ENCODE measurements at places on chromosomes 2 and 18. TPM values are rescaled to one million over a fixed set of nuclear protein-coding genes. Genes with fewer than 3 reads are reported as not detected.

DNA sequence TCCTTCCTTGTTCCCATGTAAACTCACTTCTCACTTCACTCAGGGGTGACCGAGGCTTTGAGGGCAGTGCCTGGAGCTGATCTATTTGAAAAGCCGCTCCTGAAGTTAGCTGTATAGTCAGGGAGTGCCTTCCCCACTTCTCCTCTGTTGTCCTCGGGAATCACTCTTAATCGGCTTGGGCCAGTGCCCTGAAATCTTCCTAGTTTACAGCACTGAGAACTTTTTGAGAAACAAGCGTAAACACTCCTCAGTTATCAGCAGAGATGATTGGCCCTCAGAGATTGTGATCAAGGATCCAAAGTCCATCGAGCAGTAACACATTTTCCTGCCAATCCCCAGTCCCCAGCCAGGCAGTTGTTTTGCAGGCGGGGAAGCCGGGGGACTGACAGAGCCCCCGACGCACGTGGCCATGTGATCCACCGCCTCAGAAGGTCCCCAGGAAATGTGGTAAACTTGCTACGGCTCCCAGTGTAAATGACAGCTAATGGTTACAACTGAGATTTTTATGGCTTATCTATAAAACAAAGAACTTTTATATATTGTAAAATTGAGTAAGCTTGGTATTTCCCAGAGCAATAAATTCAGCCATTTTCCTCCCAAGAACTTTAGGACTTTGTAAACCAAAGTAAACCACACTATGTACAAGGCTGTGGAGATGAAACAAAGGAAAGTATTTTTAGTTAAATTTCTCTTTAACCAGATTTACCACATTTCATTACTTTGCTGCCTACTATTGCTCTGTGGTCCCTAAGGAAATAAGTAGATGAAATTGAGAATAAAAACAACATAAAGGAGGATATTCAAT, 53.5 kb downstream of the C18orf63 start:
- no peak overlapping the region for H3K27ac ChIP-seq
- H3K4me3 ChIP-seq, result no peak overlapping the region
- no peak for DNase-seq
- H3K36me3 ChIP-seq, result no peaks in the 10 kb centered on the region
- no peaks in the 10 kb centered on the region for H3K27me3 ChIP-seq
- H3K4me1 ChIP-seq, result peaks cover 4% of the 10 kb centered on the region

DNA sequence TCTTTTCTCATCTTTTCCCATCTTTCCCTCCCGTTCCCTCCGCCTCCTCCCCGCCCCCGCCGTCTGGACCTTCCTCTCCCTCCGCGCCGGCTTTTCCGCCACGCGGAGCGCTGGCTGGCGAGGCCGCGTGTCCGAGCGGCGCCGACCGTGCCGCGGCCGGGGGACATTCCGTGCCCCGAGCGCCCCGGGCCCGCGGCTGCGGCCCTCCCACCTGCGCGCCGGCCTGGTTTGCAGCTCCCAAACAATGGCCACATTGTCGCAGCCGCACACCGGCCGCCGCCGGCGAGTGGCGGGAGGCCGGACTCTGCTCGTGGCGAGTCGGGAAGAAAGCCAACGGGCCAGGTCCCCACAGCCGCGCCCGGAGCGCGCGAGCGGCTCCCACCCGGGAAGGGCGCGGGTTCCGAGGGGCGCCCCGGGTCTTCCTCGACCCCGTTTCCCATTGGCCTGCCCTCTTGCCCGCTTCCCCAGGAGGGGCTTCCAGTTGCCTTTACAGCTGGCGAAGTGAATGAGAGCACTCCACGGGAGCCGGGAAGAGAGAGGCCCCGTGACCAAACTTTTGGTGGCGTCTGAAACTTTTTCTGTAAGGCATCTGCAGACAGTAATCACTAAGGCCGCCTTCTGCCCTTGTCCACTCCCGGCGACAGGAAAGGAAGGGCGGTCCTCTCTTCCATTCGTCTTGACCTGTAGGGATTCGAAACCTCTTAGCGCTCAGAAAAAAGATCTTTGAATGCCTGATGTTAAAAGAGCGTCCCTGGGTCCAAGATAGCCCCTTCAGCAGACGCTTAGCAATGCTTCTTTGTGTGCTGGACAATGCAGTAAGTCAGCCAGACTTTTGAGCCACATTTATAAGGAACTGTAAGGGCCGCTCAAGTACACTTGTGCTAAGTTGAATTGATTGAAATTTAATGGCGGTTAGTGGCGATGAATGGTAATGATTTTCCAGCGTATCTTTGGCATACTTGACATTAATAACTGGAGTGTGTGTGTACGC, 6.2 kb downstream of the GLI2 start:
- H3K4me1 ChIP-seq, result no peaks in the 10 kb centered on the region
- H3K27me3 ChIP-seq, result peaks cover 21% of the 10 kb centered on the region
- no peaks in the 10 kb centered on the region for H3K36me3 ChIP-seq

- peaks cover 6% of the 10 kb centered on the region for H3K36me3 ChIP-seq
- no peak overlapping the region for H3K27ac ChIP-seq
- H3K4me1 ChIP-seq, result no peaks in the 10 kb centered on the region
- no peaks in the 10 kb centered on the region for H3K27me3 ChIP-seq
- DNase-seq, result no peak
- H3K4me3 ChIP-seq, result no peak overlapping the region
Observed at GRCh38 chr2:236993-237539, 26.8 kb downstream of the SH3YL1 start.

GRCh38 chr2:8452979-8453903, 228.6 kb upstream of the ID2 start:
- H3K36me3 ChIP-seq, result no peaks in the 10 kb centered on the region
- H3K4me1 ChIP-seq, result peaks cover 5% of the 10 kb centered on the region
- no peak overlapping the region for H3K4me3 ChIP-seq
- DNase-seq, result no peak

GRCh38 chr2:136357007-136357380, 239.0 kb upstream of the CXCR4 start:
- DNase-seq, result no peak
- H3K4me1 ChIP-seq, result no peaks in the 10 kb centered on the region
- H3K27me3 ChIP-seq, result no peaks in the 10 kb centered on the region
- no peak overlapping the region for H3K27ac ChIP-seq
- no peak overlapping the region for H3K4me3 ChIP-seq
- H3K36me3 ChIP-seq, result no peaks in the 10 kb centered on the region

- no peak for DNase-seq
- H3K4me1 ChIP-seq, result peaks cover 21% of the 10 kb centered on the region
- no peak overlapping the region for H3K4me3 ChIP-seq
- no peaks in the 10 kb centered on the region for H3K36me3 ChIP-seq
- no peak overlapping the region for H3K27ac ChIP-seq
Observed at GRCh38 chr2:168793596-168793995, 8.8 kb upstream of the NOSTRIN start.

GRCh38 chr2:96547203-96547641, 10.7 kb downstream of the ARID5A start:
- peaks cover 34% of the 10 kb centered on the region for H3K4me1 ChIP-seq
- no peak for DNase-seq
- H3K27me3 ChIP-seq, result no peaks in the 10 kb centered on the region
- peaks cover 4% of the 10 kb centered on the region for H3K36me3 ChIP-seq
- no peak overlapping the region for H3K27ac ChIP-seq
- H3K4me3 ChIP-seq, result no peak overlapping the region

DNA sequence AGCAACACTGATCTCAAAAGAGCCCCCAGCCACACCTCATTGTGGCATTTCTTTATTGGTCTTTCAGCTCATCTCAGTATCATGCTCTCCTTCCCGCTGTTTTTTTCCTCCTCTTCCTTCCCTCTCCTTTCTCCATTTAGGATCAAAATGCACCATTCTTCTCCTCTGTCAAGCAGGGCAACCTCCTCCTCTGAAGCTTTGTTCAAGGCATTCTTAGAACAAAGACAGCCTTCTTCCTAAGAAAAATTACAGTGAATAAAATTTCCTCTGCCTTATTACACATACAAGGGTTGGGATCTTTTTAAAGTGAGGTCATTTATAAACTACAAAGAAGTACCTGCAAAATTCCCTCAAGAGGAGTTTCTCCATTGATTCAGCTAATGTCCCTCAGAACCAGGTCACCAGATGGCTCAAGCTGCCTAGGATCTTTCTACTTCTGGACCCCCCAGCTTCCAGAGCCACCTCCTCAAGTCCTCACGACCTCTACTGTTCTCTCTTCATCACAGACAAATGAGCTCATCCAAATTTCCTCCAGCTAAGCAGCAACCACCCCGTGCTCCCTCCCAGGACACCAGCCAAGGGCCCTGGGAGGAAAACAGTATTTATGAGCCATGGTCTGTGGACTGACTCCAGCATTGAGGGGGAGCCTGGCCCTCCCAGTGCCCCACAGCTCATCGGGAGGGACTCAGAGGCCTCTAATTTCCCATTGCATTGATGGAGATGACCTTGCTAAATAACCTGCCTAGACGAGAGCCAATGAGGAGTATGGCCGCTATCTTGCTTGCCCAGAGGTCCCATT, 18.0 kb downstream of the SFXN5 start:
- no peak for DNase-seq
- H3K27me3 ChIP-seq, result no peaks in the 10 kb centered on the region
- peaks cover 21% of the 10 kb centered on the region for H3K36me3 ChIP-seq
- H3K27ac ChIP-seq, result no peak overlapping the region
- no peaks in the 10 kb centered on the region for H3K4me1 ChIP-seq
- H3K4me3 ChIP-seq, result no peak overlapping the region

DNA sequence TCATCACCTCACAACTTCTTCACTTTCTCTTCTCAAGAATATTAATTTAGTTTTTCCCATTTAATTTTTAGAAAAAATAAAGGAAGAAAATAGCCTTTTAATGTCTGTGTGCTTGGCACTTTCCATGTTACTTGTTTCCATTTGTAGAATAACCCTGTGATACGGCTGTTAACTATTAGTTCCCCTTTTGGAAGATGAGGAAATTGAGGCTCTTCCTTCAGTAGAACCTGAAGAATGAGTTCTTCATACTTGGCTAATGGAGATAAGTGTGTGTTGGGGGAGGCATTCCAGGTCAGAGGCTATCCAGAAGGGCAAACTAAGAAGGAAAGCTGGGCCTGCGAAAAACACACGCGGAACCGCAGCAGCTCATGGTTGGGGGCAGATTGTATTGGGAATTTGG, 38.3 kb downstream of the ZNF532 start:
- H3K27ac ChIP-seq, result no peak overlapping the region
- H3K36me3 ChIP-seq, result peaks cover 65% of the 10 kb centered on the region
- DNase-seq, result no peak
- peaks cover 31% of the 10 kb centered on the region for H3K4me1 ChIP-seq

The SULT1C4 gene
- polyA plus RNA-seq, result 0.95 TPM

The CNNM3 gene
- 7.1 TPM for polyA plus RNA-seq

The SERPINB11 gene
- not detected for polyA plus RNA-seq

The TBR1 gene
- not detected for polyA plus RNA-seq

The LCT gene
- not detected for polyA plus RNA-seq
